ENCODE measurements at places on chromosomes 11 and 22.

DNA sequence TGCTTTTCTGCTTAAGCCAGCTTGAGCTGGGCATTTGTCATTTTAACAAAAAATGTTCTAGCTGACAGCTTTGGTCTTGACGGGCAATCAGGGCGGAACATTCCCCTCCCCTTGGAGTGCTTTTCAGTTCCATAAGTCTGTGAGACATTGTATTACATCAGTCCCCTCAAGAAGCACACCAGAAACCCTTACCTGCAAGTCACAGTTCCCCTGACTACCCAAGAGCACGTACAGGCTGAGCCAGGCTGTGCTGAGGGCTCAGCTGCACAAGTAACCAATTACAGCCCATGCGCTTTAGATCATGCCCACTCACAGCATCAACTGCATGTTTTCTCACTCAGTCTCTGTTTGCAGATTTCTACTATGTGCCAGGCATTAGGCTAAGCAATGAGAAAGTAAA, 19.1 kb downstream of the HIRA start:
- DNase-seq: no peak

- no peak for DNase-seq
Observed at GRCh38 chr11:72624496-72625201, 49.6 kb downstream of the PDE2A start.

- DNase-seq: no peak
Observed at GRCh38 chr11:101860696-101861427, 53.9 kb upstream of the CEP126 start.

DNA sequence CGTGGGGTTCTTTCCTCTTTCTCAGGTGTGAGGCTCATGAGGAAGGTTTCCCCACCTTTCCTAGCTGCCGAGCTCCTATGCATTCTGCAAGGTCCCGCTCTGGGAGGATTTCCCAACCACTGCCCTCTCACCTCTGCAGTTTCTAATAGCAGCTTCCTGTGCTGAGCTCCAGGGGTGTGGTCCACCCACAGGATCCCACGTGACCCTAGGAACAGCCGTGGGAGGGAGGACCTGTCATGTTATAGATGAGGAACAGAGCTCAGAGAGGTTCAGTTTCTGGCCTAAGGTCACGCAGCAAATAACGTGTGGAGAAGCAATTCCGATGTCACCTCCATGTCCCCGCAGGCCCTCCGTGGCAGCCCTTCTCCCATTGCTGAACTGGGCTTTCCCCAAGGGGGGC, 38.5 kb downstream of the FLRT1 start:
- DNase-seq: no peak

DNA sequence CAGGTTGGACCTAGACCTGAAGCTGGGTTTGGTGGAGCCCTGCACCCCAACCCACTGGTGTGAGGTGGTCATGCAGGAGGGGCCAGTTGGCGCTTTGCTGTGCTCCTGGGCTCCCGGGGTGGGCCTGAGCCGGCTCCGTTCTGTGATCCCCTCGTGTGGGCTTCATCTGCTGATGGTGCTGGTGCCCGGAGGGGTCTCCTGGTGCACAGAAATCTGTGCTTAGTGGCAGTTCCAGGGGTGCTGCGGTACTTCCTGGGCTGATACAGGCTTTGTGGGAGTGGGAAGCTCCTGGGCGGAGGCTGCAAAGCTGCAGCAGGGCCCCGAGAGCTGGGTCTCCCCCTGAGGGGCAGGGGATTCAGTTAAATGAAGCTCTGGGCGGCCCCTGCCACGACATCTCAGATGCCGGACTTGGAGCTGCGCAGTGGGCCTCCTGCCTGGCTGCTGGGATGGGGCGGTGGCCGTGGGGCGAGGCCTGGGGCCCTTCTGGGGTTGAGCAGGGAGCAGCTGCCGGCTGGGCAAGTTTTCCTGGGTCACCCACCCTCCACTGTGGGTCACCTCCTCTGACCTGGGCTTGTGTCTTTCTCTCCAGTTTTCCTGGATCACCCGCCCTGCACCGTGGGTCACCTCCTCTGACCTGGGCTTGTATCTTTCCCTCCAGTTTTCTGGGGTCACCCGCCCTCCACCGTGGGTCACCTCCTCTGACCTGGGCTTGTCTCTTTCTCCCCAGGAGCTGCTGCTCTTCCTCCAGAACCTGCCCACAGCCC, 410.5 kb downstream of the TBC1D22A start:
- DNase-seq: no peak

GRCh38 chr22:25081409-25081824, 118.2 kb upstream of the CRYBB3 start:
- peak; percentile 21 for DNase-seq

Measured in progenitor cell of endocrine pancreas (in vitro differentiated cells).